ENCODE measurements at places on chromosomes 11 and 22.

DNA sequence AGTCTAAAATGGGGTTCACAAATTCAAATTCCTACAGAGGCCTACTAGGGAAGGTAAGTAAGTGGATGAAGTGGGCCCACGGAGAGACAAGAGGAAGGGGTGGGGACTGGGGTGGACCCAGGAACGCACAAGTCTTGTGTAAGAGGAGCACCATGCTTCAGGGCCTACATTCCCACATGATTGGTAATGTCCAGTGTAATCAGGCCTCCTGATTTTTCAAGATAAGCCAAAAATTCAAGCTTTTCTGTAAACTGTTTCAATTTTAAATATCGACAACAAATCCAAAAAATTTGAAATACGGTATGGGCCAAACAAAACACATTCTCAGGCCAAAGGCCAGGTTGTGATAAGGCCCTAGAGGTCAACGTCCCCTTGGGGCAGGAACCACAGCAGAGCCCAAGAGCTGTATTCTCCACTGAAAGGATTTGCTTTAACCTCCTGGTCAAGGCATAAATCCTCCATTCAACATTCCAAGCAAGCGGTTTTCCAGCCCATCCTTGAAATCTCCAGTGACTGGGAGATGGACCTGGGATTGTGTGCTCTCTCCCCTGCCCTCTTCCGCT is 116.4 kb downstream of the TRIM29 start:
- DNase-seq: no peak

GRCh38 chr11:65206901-65207300 is 25.2 kb downstream of the CAPN1 start:
- no peak for DNase-seq

DNA sequence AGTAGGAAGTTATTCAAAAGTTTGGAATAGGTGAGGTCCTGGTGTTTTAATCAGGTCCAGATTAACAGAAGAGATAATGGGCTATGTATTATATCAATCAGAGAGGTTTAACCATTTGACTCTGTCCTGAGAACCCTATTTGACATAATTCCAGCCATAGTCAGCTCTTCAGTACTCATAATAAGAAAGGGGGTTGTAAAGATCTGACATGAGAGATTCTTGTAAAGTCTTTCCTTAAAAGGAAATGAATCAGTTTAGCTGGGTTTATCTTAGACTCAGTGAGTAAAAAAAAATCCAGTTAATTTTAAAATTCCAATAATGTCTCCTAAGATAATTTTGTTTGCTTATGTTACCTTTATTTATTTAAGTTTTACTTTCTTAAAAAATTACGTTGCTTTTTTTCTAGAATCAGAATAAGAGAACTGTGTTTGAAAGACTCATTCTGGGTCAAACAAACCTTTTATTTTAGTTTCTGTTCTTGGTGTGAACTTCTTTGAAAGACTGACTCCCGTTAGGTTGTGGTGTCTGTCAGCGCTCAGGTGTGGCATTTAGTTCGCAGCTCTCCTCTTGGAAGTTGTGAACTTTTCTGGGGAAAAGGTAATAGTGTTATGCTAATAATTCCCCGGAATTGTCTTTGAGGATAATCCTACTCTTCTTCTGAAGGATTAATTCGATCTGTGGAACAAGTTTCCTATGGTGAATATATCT is 20.5 kb downstream of the NUCB2 start:
- DNase-seq: no peak

- DNase-seq: no peak
Measured at GRCh38 chr11:33347490-33348125, 90.4 kb downstream of the HIPK3 start.

DNA sequence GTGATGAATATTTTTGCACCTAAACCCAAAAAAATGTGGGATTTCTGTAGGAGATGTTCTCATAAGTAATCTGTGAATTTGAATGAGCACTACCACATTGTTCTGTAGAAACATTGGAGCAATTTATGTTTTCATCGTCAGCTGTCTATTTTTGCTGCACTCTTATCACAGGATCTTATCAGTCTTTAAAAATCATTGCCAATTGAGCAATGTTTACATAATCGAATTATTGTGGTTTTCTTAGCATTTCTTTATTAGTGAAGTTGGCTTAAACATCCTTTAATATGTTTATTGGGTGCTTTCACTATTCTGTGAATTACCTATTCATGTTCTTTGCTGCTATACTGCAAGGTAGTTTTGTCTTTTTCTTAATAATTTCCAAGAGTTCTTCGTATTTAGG is 37.8 kb downstream of the C11orf96 start:
- no peak for DNase-seq

DNA sequence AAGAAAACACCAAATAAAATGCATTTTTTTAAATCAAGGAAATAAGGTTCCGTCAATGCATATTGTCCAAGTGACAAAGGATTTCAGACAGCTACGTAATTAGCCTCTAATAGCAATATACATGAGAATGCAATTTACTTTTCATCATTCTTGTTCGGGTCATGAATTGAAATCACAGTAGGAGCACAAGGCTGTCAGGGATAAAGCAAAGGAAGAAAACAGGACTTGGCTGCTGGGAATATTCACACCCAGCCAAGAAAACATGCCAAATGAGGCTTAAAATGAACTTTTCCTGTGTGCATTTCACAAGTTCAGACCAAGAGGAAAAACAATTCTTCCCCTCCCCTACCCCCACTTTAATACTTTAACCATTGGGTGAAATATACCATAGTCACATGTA is 188.6 kb downstream of the CWF19L2 start:
- no peak for DNase-seq

- peak; percentile 57 for DNase-seq
Measured at GRCh38 chr22:26671317-26672059, 14.1 kb downstream of the MIAT start.

- DNase-seq: no peak
Measured at GRCh38 chr11:2096011-2096918, 42.9 kb downstream of the IGF2 start.

DNA sequence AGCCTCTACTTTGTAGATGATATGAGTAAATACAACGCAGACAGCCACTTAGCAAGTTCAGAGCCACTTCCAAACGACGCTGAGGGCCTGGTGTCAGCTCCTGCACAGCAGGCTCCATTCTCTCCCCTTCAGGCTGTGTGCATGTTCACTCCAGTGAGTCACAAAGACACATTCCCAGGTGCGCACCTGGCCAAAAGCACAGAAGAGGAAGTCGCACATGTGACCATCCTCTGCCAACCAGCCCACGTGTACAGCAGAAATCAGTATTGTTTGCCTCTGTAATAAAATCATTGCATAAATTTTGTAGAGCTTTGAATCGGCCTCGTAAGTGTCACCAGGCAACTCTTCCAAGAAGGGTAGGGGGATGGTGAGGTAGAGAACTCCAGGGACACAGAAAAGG is 19.5 kb upstream of the TPH1 start:
- no peak for DNase-seq

GRCh38 chr22:20419664-20419951 is 18.0 kb downstream of the SCARF2 start:
- no peak for DNase-seq

DNA sequence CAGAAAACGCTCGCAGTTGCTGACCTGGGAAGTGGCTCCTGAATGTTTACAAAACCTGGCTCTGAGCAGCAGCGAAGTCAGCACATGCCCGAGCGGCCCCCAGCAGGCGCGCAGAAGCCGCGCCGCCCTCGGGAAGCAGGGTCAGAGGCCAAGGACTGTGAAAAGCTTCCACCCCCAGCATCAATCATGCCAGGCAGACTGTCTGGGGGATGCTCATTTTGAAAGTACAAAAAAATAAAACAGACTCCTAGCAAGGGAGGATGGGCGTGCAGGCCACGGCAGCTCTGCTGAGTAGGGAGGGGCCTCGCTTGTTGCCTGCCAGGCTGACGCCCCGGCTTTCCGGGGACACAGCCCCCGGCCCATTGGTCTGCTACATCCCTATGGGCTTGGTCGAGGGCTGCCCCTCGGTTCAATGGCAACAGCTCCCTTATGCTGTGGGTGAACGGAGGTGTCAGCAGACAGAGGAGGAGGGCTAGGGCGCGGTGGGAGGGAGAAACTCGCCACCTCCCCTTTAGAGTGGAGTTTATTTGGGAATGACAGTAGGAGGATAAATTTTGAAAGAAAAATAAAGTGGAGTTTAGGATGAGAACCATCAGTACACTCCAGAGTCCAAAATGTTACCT is 37.7 kb upstream of the GNB1L start:
- DNase-seq: peak; percentile 50

DNA sequence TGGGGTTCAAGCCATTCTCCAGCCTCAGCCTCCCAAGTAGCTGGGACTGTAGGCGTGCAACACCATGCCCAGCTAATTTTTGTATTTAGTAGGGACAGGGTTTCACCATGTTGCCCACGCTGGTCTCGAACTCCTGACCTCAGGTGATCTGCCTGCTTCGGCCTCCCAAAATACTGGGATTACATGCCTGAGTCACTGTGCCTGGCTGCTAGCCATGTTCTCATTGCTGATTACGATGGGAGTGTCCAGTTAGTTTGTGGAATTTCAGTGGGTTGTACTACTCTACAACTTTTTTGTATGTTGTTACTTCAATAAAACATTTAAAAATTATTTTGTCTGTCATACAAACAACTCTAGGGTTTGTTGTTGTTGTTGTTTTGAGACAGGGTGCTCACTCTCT is 4.8 kb upstream of the VPS11 start:
- DNase-seq: no peak

DNA sequence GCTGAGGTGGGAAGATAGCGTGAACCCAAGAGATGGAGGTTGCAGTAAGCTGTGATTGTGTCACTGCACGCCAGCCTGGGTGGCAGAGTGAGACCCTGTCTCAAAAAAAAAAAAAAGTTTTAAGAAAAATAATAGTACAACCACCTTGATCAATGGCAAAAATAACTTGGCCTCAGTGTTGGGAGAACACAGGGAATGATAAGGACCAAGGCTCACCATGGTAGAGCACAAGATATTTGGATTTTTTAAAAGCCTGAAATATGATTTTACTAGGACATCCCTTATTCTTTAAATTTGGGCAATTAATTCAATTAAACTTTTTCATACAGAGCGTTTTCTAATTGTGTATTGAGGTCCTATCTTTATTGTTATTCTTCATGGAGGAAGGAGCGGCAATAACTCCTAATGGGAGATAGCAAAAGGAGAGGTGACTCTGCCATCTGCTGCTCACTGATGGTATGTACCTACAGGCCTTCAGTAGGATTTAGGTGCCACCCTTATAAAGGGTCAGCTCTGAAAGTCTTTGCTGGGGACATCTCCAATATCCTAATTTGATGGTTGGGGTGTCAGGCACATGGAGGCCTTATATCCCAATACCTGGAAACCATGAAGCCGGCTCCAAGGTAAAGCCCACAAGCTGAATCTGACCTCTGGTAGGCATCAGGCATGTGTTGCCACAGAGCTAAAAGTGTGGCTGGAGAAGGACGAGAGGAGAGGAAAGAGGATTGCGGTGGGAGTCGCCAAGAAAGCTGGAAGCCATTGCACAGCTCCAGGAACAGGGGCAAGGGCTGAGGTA is 21.9 kb upstream of the POLD3 start:
- peak; percentile 2 for DNase-seq

- DNase-seq: no peak
Measured at GRCh38 chr11:129643031-129643721, 172.5 kb upstream of the TMEM45B start.

DNA sequence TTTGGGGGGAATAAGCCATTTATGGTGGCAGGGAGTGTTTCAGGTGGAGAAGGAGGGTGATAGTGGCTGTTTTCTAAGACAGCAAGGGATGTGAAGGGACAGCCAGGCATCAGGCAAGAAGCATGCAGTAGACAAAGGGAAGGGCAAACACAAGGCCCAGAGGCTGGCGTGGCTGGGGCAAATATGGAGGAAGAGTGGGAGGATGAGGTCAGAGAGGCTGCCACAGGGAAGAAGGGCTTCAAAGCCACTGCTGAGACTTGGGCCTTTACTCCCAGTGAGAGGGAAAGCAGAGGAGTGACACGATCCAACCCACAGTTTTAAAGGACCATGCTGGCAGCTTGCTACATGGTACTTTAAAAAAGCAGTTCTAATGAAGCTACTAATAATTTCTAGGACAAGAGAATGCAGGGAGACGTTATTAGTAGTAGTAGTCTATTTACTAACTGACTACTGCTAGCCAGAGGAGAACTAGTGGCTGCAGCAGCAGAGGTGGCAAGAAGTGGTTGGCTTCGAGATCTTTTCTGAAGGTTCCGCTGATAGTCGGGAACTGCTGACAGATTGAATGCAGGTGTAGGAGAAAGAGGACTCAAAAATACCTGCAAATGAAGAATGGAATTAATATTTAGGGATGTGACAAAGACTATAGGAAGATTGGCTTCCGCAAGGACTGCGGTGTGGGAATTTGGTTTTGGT is 13.7 kb downstream of the KMT5B start:
- no peak for DNase-seq

DNA sequence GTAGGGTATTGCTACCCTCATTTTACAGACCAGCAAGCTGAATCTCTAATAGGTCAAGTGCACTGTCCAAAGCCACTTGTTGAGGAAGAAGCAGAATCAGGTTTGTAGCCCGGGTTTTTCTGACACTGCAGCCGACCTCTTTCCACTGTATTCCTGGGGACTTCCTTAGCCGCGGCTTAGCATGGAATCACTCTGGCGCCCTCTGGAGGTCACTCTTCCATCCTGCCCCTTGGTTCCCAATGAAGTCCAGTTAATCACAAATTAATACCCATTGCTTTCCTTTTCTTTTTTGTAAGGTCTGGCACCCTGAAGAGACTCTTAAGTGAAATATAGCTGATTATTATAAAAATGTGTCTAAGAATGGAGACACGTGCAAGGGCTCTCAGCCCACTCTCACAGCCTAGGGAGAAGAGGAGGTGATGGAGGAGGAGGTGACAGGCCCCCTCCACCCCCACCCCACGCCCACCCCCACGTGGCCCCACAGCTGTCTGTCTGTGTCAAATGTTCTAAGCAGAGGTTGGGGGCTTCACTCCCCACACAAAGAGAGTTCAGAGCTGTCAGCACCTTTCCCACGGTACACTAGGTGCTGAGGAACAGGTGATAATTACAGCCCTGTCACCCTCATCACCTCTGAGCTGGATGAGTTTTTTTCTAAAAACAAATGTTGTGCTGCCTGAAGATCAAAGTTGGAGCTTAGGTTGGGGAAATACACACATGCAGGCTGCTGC is 57.7 kb upstream of the DRD2 start:
- DNase-seq: peak; percentile 46

GRCh38 chr22:41526830-41527799 is 17.2 kb downstream of the POLR3H start:
- peak; percentile 65 for DNase-seq

- DNase-seq: no peak
Measured at GRCh38 chr22:25942856-25943411, 200.9 kb downstream of the MYO18B start.

DNA sequence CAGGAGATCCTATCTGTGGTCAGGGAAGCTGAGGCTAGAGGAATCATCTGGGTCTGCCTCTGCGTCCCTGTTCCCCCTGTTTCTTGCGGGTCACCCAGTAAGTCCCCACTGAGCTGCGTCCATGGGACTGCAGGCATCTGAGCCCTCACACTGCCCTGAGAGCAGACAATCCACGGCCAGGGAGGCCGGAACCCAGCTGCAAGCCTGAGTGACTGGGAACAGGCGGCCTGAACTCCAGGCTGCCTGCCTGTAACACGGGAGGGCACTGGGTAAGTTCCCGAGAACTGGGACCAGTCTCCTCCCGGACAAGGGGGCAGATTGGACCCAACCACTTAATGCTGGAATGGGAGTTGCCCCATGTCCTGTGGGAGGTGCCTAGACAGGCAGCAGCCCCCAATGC is 727.4 kb downstream of the BRD1 start:
- DNase-seq: no peak
